ENCODE measurements at places on chromosomes 1 and 21.
A peak's percentile ranks its signal among the peaks of the same experiment; 100 is the strongest.

GRCh38 chr21:40340357-40340756 lies 473.1 kb downstream of the PCP4 start:
- no peak for DNase-seq

GRCh38 chr1:205319081-205320018 lies 2.2 kb downstream of the NUAK2 start:
- DNase-seq, result peak; percentile 31

DNA sequence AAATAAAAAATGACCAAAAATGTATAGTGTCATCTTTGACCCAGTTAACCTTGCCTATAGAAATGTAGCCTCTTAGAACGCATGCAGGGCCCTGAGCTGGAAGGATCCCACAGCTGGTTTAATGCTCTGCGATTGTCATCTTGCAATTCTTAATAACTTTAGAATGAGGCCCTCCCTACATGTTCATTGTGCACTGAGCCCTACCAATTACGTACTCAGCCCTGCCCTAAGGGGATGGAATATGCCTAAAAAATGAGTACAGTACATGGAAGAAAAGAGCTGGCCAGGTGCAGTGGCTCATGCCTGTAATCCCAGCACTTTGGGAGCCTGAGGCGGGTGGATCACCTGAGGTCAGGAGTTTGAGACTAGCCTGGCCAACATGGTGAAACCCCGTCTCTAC lies 57.8 kb upstream of the BCAR3 start:
- no peak for DNase-seq

DNA sequence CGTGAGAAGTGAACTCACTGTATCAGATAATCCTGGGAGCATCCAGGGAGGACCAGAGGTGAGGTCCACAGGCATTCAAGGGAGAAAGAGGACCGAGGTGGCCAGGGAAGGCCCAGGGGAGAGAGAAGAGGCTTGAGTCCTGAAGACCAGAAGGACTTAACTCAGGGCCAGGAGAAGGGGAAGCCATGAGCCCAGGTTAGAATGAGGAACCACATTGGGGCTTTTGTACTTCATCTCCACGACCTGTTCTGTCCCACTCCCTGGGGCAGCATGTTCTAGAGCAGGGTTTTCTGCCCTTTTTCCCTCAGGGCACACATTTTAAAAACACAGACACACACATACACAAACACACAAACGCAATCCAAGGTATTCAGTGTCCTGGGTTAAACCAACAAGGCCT lies 8.4 kb downstream of the LGR6 start:
- DNase-seq, result no peak

DNA sequence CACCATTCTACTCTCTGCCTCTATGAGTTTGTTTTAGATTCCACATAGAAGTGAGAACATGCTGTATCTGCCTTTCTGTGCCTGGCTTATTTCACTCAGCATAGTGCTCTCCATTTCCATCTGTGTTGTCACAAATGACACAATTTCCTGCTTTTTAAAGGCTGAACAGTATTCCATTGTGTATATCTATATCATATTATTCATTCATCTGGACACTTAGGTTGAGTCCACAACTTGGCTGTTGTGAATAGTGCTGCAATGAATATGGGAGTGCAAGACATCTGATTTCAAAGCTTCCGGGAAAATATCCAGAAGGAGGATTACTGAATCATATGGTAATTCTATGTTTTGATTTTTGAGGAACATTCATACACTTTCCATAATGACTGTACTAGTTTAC lies 20.1 kb upstream of the DONSON start:
- DNase-seq, result no peak

GRCh38 chr1:36824390-36824861 lies 209.9 kb downstream of the GRIK3 start:
- no peak for DNase-seq

DNA sequence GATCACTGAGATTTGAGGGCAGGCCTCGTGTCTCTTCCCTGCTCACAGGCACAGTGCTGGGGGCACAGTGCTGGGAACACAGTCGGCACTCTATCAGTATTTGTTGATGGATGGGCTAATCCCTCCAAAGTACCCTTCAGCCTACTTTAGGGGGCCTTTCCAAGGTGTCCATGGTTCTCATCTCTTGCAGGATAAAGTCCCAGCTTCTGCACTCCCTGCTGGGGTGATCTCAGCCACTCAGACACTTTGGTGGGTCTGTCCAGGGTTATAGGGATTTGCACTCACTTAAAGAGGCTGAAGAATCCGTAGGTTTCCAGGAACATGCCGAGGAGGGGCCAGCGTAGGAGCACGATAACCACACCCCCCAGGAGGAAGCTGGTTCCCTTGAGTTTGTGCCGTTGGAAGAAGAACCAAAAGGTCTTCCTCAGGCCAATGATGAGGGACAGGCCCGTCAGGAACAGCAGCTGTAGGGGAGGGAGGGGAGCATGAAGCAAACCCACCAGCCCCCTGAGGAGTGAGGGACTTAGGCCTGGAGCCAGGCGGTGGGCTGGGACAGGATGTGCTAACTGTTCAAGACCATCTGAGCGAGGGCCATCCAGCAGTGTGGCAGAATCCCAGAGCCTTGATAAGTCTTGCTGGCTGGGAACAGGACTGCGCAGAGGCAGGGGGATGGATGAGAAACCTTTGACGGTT lies 5.2 kb upstream of the KISS1 start:
- no peak for DNase-seq

DNA sequence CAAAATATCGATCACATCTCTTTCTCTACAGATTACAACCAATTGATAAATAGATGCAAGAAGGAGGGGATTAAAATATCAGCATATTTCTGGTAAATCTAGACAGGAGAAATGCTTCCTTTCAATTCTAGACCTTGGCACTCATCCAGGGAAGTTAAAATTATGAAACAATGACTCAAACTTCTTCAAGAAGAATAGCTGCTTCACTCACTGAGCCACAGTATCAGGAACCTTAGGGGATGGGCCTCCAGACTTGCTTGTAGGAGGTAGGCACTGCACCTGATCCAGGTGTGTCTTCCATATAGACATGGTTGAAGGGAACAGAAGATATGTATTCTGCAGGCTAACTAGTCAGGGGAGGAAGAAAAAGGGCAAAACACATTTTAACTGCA lies 9.8 kb downstream of the SLAMF7 start:
- DNase-seq, result no peak

DNA sequence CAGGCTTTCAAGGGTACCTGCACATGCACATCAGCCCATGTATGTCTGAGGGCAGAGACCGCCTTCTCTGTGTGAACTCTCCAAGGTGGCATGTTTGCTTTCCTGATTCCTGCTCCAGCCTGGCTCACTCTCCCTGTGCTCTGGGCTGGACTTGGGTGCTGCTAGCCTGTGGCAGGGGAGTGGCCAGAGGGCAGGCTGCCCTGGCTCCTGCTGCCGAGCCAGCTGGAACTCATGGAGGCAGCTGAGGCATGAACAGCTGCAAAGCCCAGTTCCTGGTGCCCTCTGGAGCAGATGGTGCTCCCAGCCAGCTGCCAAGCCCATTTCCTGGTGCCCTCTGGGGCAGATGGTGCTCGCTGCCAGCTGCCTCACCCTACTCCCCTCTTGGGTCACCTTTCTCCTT lies 7.6 kb downstream of the UBL4B start:
- DNase-seq, result no peak

DNA sequence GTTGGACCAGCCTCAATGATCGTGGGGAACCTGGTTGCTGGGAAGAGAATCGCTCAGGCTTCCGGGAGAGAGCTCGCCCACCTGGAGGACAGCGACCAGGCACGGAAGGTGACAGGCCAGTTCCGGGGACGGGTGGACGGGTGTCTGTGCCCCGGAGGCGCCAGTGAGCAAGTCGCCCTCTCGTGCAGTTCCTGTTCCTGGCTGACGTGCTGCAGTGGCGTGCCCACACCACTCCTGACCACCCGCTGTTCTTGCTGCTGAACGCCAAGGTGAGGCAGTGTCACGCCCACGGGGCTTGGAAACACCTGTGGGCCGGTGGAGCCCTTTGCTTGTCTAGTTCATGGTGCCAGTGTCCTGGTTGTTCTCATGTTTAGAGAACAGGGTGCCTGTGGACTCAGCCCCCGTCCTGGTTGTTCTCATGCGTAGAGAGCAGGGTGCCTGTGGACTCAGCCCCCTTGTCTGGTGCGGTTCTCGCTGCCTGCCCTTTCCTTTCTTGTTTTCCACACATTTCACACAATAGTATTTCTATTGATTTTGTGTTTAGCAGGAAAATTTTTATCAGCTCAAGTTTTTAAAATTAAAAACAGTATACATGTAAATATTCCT lies 53.1 kb downstream of the S100B start:
- DNase-seq, result peak; percentile 45

- DNase-seq, result no peak
Observed at GRCh38 chr1:167161242-167161641, 59.4 kb upstream of the POU2F1 start.

GRCh38 chr1:201356236-201356635 lies 21.2 kb downstream of the TNNT2 start:
- DNase-seq, result no peak

DNA sequence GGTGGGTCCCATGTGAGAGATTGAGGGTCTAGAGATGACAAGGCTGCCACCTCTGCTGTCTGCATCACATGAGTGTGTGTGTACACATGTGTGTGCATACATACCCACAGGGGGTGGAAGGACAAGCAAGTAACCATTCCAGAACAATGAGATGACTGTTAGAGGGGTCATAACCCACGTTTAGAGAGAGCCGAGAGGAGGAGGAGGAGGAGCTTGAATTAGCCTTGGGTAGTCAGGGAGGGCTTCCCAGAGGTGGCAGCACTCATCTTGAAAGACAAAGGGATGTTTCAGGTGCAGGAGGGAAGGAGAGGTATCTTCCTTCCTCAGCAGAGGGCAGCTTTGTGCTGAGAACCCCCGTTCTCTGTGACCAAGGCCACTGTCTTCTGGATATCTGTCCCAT lies 21.3 kb downstream of the TNFRSF1B start:
- DNase-seq, result no peak

GRCh38 chr1:207084701-207085180 lies 3.9 kb upstream of the C4BPB start:
- DNase-seq, result peak; percentile 62

- no peak for DNase-seq
Observed at GRCh38 chr1:199452627-199453026, 574.9 kb upstream of the NR5A2 start.

GRCh38 chr1:203426366-203426765 lies 49.2 kb upstream of the PRELP start:
- no peak for DNase-seq

DNA sequence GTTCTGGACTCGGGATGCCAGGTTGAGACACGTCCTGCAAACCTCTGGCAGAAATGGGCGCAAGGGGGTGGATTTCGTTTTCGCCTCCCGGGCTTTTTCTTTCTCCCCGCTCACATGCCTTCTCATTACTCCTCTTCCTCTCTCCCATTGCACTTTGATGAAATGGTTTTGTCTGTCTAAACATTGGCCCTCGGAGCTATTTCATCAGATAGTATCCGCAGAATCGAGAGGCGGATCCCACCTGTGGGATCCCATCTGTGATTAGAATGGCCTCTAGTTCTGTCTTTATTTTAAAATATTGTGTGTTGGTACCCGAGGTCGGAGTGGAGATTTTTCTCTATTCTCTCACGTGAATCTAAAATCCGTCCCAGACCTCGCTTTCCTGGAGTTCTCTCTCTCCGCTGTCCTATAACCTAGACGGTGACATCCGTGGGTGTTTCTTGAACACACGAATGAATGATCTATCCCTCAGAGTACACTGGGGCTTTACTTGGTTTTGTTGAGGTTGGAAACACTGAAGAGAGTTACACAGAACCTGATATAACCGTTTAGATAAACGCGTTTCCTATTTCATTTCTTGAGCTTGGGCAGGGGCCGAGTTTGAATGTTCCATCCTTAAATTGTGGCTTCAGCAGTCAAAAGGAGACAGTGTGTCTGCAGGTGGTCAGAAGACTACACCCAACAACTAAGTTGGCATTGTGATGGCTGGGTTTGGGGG lies 2.0 kb downstream of the EDARADD start:
- no peak for DNase-seq

- DNase-seq, result no peak
Observed at GRCh38 chr1:207854001-207854400, 56.9 kb downstream of the CD34 start.

All from CD4-positive, alpha-beta T cell treated with Interleukin-15 for 4 hours (primary cell).